ENCODE measurements at places on chromosomes 5 and 9. TPM values are rescaled to one million over a fixed set of nuclear protein-coding genes. Genes with fewer than 3 reads are reported as not detected.

GRCh38 chr9:117120061-117120460 lies 294.8 kb downstream of the ASTN2 start:
- no peak for DNase-seq

GRCh38 chr5:3029396-3029795 lies 277.9 kb upstream of the IRX2 start:
- DNase-seq, result no peak

DNA sequence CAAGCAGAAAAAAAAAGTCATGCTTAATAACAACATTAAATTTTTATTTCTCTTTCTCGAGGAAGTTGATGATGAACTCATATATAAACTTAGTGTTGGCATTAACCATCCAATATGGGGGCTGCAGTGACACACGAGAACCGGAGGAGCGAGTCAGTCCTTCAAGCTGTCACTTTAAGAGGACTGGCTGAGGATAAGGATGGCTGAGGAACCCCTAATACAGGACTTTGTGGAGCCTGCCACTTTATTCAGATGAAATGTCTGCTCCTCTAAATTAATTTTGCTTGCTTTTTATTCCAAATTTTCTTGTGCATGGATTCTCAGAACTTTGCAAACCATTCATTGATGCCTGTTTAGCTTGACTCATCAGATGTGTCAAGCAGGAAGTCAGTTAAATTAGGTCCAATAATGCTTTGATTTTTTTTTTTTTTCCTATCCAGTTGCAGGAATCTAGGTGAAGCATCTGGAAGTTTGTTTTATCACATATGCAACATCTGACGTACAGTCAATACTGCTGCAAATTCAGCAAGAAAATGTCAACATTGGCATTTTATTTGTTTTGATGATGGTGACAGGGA lies 144.2 kb upstream of the COL5A1 start:
- no peak for DNase-seq

GRCh38 chr5:676699-677076 lies 16.5 kb downstream of the TPPP start:
- DNase-seq, result no peak

The S100Z gene
- total RNA-seq, result not detected

DNA sequence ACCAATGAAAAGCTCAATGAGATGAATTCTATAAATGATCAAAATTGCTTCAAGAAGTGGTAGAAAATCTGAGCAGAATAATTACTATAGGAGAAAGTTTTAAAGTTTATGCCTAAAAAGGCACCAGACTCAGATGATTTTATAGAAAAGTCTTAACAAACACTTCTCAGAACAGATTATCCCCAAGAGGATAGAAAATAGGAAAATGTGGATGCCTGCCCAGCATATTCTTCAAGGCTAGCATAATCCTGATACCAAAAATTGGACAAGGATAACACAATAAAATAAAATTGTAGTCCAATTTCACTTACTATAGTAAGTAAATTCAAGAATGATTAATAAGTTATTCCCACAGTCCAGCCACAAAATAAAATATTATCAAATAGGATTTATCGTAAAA lies 397.0 kb downstream of the NR2F1-AS1 start:
- DNase-seq, result no peak

GRCh38 chr5:124986667-124987066 lies 240.2 kb upstream of the ZNF608 start:
- DNase-seq, result no peak

The EDIL3 gene
- total RNA-seq, result 15.7 TPM

The ENTPD2 gene
- 13.3 TPM for total RNA-seq

Data from suprapubic skin (tissue), 4 donors.